ENCODE measurements at places on chromosomes 6 and 20.

DNA sequence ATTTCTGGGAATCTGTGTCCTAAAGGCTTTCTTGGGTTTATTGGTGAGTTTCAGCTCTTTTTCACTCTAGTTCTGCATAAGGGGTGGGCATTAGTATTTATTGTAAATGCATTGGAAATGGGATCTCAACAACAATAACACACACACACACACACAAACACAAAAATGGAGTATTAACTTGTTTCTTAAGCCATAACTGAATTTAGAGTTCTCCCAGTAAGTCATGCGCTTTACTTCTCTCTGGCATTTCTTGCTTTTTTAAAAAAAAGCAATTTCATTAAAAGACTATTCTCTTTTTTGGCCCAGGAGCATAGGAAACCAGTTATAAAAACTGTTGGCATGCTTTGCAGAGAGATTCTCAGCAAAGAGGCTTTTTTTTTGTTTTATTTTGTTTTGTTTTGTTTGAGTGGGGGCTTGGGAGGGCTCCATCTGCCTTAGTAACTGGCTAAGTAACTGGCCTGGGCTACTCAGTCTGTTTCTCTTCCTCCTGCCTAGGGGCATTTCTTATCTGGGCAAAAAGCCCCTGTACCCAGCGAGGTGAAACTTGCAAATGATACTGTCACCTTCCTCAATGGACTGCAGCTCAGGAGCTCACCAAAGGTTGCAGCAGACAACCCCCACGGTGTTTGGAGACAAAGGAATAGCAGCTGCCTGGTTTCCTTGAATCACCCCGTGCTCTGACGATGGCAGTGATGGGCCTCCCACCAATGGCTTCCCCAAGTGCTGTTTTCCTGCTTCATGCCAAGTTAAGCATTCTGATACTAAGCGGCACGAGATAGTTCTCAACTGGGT lies 128.5 kb downstream of the BCAS1 start:
- no peak for DNase-seq

GRCh38 chr6:10259671-10260070 lies 155.2 kb downstream of the TFAP2A start:
- DNase-seq = no peak

DNA sequence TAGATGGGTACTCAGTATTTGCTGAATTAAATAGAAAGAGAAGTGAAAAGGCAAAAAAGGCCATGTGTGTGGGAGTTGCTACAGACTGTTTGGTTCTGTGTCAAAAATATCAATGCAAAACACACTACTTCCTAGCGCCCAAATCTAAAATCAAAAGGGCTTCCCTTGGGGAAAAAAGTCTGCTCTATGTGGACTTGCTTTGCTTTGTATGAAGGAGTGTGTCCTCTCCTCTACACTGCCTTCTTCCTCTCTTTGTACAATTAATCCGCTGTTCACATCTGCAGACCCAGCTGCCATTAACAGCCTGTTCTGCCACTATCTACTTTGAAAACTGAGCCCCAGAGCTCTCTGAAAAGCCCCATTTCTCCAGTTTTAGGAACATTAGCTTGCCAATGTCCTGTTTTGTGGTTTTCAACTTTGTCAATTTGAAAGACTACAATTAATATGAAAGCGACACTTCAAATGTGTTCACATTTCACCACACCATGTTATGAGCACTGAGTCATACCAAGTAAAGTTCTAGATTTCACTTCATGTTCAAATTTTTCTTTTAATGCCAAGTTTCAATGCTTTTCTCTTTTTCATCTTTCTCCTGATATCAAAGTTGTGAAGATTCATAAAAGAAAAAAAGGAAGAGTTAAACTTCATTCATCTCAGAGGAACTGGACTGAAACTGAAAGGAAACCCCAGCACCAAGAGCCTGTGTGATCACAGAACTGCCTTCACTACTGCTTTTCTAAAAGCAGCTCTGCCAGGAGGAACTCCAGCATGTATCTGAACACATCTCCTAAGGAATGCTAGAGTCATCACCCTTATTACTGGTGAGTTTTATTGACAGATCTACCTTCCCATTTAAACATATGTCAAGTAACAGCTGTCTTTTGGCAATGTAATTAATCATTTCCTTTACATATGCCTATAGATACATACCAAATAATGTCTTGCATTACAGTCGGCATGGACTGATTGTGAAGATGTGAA lies 102.6 kb downstream of the KIF13A start:
- no peak for DNase-seq

DNA sequence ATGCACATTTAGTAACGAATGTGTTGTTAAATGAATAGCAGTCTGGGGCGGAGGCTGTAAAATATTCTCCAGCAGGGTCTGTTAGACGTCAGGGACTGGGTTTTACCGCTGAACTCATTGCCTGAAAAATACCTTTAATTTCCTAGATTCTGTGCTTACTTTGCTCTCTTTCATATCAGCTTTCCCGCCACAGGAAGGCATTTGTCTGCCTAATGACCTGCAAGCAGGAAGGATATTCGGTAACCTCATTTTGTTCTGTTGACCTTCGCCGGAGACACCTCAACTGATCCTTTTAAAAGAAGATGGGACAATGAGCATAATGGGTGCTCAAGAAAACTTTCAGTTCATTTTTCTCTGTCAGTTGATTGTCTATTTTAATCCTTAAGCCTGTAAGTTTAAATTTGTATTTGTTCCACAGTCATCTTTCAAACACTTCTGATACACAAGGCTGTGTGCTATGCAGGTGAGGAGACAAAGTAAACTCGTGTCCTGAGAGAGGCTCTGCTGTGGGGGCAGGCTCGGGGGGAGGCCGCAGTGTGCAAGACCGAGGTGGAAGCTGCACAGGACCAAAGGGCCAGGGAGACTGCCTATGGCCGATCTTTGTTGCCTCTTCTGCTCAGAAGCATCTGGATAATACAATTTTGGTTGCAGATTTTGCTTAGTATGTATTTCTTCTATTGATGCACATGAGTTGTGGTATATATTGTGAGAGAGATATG lies 27.4 kb upstream of the SIM1 start:
- no peak for DNase-seq

DNA sequence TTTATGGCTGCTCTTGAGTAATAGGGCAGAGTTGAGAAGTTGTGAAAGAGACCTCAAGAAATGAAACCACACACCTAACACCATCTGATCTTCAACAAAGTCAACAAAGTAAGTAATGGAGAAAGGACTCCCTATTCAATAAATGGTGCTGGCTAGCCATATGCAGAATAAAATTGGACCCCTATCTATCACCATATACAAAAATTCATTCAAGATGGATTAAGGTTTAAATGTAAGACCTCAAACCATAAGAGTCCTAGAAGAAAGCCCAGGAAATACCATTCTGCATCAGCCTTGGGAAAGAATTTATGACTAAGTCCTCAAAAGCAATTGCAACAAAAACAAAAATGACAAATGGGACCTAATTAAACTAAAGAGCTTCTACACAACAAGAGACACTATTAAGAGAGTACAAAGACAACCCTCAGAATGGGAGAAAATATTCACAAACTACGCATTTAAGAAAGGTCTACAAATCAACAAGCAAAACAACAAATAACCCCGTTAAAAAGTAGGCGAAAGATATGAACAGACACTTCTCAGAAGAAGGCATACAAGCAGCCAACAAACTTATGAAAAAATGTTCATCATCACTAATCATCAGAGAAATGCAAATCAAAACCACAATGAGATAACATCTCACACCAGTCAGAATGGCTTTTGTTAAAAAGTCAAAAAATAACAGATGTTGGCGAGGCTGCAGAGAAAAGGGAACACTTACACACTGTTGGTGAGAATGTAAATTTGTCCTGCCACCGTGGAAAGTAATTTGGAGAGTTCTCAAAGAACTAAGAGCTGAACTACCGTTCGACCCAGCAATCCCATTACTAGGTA lies 4.0 kb downstream of the MAP3K5 start:
- DNase-seq = no peak

DNA sequence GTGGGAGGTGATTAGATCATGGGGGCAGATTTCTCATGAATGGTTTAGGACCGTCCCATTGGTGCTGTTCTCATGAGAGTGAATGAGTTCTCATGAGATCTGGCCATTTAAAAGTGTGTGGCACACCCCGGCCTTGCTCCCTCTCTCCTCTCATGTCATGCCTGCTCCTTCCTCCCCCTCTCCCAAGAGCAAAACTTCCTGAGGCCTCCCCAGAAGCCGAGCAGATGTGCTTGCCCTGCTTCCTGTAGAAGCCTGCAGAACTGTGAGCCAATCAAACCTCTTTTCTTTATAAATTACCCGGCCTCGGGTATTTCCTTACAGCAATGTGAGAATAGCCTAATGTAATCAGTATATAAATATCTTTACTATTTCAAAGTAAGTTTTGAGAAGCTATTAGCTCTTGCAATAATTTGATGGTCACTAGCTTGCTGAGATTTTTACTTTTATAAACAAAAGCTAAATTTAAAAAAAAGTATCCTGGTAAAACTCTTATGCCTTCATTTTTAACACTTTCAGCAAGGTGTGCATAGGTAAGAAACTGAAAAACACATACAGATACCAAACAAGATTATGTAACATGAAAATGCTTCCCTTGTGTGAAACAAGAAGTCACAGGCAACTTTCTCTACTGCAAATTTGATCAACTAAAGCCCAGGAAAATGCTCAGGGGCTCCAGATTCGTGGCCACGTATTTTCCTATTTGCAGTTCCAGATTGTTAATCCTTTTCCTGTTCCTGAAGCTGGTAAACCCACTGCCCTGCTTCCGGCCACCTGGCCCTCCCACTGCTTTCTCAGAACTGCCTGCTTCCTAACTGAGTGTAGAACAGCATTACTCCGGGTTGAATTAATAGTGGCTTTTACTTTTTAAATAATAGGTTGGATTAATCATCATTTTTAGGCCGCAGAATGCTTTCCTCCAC lies 395.1 kb upstream of the CNR1 start:
- no peak for DNase-seq

- DNase-seq = no peak
Observed at GRCh38 chr6:37068356-37069270, 63.2 kb downstream of the FGD2 start.

DNA sequence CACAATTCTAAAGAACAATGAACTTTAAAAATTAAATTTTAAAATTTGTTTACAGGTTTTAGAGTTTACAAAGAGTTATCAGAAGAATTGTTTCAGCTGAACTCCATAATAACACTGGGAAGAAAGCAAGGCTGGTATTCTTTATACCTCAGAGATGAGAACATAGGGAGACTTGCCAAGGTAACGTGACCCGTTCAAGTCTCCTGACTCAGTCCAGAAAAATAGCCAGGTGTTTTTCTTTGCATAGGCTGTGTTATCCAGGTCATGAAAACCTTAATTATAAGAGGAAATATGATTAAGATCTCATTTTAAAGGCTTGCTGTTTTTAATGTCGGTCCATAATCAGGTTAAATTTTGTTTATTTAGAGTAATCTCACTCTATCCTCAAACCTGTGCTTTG lies 8.5 kb upstream of the C6orf141 start:
- no peak for DNase-seq

- no peak for DNase-seq
Observed at GRCh38 chr20:18030020-18030419, 27.7 kb downstream of the OVOL2 start.

GRCh38 chr6:42315991-42316970 lies 98.6 kb upstream of the MRPS10 start:
- no peak for DNase-seq

- no peak for DNase-seq
Observed at GRCh38 chr6:147941143-147941542, 401.5 kb upstream of the SASH1 start.

GRCh38 chr6:22737331-22737730 lies 168.0 kb downstream of the HDGFL1 start:
- no peak for DNase-seq

GRCh38 chr6:75158176-75158575 lies 47.7 kb downstream of the COL12A1 start:
- DNase-seq = no peak

DNA sequence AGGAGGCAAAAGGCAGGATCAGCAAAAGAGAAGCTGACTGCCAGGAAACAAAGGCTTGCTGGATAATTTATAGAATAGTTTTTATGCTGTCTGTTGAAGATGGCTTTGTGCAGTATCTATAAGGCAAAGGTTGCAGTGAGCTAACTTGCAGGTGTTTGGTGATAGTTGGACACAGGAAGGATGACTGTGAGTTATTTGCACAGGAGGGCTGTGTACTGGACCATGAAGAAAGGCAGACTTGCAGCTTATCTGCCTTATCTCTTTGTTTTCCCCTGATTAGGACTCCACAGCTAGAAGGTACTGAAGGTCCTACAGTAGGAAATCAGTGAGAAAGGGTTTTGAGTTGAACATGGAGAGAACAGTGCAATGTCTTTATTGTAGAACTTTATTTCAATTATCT lies 2.1 kb downstream of the BTN1A1 start:
- DNase-seq = no peak

- DNase-seq = no peak
Observed at GRCh38 chr20:37194621-37195417, 15.5 kb upstream of the MROH8 start.

DNA sequence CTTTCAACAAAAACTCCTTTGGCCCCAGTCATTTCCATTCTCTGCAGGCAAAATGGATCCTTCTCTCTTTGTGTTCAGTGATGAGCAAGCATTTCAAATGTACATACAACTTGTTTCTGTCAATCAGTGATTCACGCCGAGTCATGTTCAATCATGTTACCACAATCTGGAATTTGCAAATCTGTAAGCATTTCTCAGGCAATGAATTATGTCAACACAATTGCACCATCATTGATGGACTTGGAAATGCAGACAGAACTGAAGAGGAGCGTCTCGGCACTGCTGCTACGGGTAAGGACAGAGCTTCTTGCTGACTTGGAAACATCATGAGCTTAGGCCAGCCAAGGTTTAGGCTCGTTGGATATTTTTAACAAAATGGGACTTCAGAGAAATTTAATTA lies 132.8 kb upstream of the AGPAT4 start:
- DNase-seq = no peak

- DNase-seq = no peak
Observed at GRCh38 chr20:34102342-34102741, 9.7 kb downstream of the EIF2S2 start.

- no peak for DNase-seq
Observed at GRCh38 chr6:110543106-110543505, 66.7 kb upstream of the SLC22A16 start.

GRCh38 chr6:163392533-163392932 lies 22.0 kb upstream of the QKI start:
- no peak for DNase-seq

- no peak for DNase-seq
Observed at GRCh38 chr6:21905531-21905930, 312.0 kb downstream of the SOX4 start.

- no peak for DNase-seq
Observed at GRCh38 chr20:48795732-48796131, 32.1 kb downstream of the PREX1 start.

Data from stimulated activated CD4-positive, alpha-beta T cell treated with anti-CD3 and anti-CD28 coated beads, Interleukin-15, amount 100 ng/mL, for 48 hours (primary cell).